ENCODE measurements at places on chromosomes 5 and 9.

- no peak for DNase-seq
Measured at GRCh38 chr9:7117676-7118561, 360.1 kb downstream of the KDM4C start.

DNA sequence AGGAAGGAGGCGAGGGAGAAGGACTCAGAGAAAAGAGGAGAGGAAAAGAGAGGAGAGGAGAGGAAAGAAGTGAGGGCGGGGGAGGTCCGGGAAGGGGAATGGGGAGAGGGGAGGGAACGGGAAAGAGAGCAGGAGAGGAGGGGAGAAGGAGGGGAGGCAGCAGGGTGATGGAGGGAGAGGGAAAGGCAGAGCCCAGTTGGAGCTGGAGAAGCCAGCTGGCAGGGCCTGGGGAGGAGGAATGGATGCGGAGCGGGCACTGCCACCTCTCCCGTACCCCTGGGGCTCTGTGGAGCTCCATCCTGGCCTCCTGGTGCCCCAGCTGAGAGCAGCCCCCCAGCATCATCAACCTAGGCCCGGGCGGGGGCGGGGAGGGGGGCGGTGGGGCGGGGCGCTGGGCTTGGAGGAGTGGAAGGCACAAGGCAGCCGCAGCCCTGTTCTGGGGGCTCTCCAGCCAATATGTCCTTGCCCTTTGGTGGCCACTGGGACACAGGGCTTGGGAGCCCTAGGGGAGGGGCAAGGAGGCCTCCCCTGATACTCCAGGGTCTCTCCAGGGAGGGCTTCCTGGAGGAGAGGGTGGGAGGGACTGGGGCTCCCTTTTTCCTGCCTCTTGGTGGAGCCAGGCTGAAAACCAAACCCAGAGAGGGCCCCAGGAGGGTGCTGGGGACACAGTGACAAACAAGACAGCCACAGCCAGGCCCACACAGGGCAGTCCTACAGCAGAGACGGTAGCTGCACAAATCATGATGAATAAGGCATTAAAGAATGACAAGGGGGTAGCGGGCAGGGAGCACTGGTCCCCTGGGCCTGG, 123.7 kb downstream of the C9orf50 start:
- DNase-seq = no peak

DNA sequence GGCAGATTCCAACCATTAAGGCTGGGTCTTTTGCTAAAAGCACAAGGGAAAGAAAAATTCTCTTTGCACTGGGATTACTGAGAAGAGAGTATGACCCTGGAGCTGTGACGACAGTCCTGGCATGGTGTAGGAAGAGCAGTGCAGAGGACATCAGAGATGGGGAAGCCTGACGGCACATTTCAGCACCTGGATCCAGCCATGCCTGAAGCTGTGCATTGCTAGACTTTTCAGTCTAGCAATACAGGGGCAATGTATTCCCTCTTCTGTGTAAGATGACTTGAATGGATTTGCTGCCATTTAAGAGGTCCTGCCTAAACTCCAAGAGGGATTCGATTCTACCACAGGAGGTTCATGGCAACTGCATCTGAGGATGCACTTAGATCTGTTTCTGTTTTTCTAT, 12.3 kb upstream of the MRNIP start:
- no peak for DNase-seq

DNA sequence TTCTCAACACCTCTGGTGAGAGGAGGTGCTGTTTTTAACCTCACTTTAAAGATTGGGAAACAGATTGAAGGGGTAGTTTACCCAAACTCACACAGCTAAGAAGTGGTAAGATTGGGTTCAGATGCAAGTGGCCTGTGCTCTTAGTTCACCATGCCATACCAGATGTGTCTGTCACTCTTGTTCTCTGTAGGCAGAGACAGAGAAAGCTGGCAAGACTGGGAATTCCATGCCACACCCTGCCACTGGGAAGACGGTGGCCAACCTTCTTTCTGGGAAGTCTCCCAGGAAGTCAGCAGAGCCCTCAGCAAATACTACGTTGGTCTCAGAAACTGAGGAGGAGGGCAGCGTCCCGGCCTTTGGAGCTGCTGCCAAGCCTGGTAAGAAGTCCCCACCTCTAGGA, 11.0 kb downstream of the TCOF1 start:
- no peak for DNase-seq
